ENCODE measurements at places on chromosomes 5 and 9. TPM values are rescaled to one million over a fixed set of nuclear protein-coding genes. Genes with fewer than 3 reads are reported as not detected.

Gene SV2C
- 0.26 TPM for total RNA-seq

DNA sequence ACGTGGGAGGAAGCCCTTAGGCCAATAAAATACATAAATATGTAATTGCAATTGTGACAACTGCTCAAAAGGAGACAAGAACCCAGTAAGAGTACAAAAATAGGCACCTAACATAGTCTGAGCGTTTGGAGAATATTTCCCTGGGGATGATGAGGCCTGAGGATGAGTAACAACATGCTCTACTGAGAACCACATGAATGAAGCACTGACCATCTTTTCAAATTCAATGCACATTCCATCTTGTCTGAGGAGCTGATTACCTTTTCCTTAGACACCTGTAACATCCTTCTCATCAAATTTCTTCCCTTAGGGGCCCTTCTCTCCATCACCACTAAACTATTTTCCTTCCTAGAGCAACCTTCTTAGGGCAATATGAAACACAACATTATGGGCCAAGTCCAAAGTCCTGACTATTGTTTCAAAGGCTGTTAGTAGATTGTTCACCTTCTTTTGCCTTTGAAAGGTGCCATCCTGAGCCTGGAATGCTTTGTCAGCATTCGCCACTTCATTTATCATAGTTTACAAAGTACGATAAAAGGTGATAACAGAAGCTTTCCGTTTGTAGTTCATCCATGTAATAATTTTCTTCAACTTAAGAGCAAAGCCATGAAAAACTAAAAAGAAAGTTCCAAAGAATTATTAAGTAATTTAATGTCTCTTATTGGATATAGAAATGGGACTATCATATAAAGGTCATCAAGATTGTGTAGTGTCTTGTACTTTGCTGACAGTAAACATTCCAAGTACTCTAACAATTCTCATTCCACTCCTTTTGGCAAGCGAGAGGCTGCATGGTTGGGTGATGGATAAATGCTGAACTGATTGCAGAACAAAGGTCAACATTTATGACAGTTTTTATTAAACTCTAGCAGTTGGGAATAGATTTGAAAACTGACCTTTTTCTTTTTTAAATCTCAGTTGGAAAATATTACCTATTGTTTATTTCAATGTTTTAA, 471.3 kb downstream of the PDE4D start:
- H3K27me3 ChIP-seq = peaks cover 5% of the 10 kb centered on the region
- no peaks in the 10 kb centered on the region for H3K4me1 ChIP-seq
- H3K4me3 ChIP-seq = no peak overlapping the region
- DNase-seq = no peak
- no peaks in the 10 kb centered on the region for H3K36me3 ChIP-seq
- no peak overlapping the region for H3K27ac ChIP-seq

GRCh38 chr9:108382310-108382709, 473.5 kb downstream of the ACTL7B start:
- no peaks in the 10 kb centered on the region for H3K36me3 ChIP-seq
- H3K27ac ChIP-seq = no peak overlapping the region
- H3K4me3 ChIP-seq = no peak overlapping the region
- DNase-seq = no peak

- H3K36me3 ChIP-seq = peaks cover 2% of the 10 kb centered on the region
- no peak for DNase-seq
- no peak overlapping the region for H3K27ac ChIP-seq
- H3K4me3 ChIP-seq = no peak overlapping the region
- H3K27me3 ChIP-seq = peaks cover 62% of the 10 kb centered on the region
Measured at GRCh38 chr9:109168170-109168569, 1.1 kb upstream of the FRRS1L start.

DNA sequence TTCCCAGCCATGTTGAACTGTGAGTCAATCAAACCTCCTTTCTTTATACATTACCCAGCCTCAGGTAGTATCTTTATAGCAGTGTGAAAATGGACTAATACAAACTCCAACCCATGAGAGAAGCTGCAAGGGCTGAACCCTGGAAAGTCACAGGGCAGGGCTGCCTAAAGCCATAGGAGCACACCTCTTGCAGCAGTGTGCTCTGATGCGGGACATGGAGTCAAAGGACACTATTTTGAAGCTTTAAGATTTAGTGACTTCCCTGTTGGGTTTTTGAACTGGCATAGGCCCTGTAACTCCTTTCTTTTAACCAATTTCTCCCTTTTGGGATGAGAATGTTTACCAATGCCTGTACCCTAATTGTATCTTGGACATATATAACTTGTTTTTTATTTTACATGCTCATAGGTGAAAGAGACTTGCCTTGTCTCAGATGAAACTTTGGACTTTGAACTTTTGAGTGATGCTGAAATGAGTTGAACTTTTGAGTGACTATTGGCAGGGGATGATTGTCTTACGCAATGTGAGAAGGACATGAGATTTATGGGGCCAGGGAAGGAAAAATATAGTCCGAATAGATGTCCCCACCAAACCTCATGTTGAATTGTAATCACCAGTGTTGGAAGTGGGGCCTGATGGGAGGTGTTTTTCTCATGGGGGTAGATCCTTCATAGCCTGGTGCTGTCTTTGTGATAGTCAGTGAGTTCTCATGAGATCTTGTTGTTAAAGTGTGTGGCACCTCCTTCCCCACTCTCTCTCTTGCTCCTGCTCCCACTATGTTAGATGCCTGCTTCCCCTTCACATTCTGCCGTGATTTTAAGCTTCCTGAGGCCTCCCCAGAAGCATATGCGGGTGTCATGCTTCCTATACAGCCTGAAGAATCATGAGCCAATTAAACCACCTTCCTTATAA, 159.5 kb upstream of the SPEF2 start:
- no peak for DNase-seq
- H3K27ac ChIP-seq = no peak overlapping the region
- H3K4me3 ChIP-seq = no peak overlapping the region
- H3K36me3 ChIP-seq = no peaks in the 10 kb centered on the region

Gene SEC16A
- total RNA-seq = 88.0 TPM
